Stimulated activated CD4-positive, alpha-beta T cell treated with anti-CD3 and anti-CD28 coated beads, Interleukin-1b, Interleukin-23, amount 100 ng/mL, for 1 hour (primary cell): ENCODE measurements at places on chromosomes 3 and 15.

GRCh38 chr3:6367171-6367570 is 493.7 kb upstream of the GRM7 start:
- no peak for DNase-seq

- DNase-seq: no peak
Observed at GRCh38 chr3:151315136-151315535, 1.5 kb downstream of the GPR87 start.

DNA sequence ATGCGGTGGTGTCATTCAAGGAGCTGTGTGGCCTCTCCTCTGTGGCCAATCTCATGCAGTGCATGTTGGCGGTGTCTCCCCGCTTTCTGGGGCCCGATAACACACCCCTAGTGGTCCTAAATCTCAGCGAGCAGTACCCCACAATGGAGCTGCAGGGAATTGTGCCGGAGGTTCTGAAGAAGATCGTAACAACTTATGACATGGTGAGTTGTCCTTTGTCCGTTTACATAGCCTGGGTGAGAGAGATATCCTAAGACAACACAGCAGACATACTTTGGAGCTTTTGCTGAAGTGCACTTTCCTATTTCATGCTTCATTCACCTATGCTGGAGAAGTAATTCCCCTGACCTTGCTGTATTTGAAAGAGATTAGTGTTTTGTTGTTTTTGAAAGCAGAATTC is 130.0 kb downstream of the PLCL2 start:
- DNase-seq: no peak

DNA sequence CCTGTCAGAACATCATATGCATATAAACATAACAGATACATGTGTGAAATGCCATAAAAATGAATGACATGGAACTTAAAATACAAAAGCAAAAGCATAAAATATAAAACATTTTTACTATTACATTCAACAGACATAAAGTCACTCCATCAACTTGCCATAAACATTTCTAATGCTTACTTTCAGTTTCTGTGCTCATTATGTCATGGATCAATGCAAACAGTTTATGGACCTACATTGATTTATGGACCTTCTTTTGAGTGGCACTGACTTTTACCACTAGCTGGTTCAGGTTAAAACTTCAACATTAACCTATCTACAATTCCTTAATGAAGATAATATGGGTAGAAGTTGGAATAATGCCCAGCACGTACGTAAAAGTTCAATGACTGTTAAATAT is 577.4 kb upstream of the LMCD1 start:
- DNase-seq: no peak

- DNase-seq: no peak
Observed at GRCh38 chr3:178707311-178708031, 171.2 kb downstream of the KCNMB2 start.

- DNase-seq: no peak
Observed at GRCh38 chr3:100086401-100086800, 27.9 kb downstream of the FILIP1L start.

GRCh38 chr3:132006605-132007204 is 28.1 kb downstream of the CPNE4 start:
- DNase-seq: no peak

GRCh38 chr15:41205315-41205714 is 25.2 kb downstream of the EXD1 start:
- DNase-seq: no peak

DNA sequence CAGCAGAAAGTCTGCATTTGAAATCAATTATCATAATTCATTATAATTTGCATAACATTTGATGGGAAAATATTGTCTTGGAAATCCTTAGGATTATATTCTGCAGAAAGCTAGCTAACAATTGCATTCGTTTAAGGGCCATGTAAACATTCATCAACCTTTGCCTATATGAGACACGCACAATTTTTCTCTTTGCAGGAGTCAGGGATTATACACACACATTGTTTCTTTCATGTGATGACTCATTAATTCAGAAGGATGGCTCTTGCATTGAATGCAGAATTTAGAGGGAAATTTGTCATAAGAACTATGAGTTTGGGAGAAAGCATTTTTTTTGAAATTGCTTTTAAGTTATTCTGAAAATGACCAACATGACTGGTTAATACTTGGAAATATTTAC is 844.7 kb downstream of the DIPK2A start:
- DNase-seq: no peak

GRCh38 chr3:116610124-116610523 is 99.5 kb upstream of the TUSC7 start:
- DNase-seq: no peak

DNA sequence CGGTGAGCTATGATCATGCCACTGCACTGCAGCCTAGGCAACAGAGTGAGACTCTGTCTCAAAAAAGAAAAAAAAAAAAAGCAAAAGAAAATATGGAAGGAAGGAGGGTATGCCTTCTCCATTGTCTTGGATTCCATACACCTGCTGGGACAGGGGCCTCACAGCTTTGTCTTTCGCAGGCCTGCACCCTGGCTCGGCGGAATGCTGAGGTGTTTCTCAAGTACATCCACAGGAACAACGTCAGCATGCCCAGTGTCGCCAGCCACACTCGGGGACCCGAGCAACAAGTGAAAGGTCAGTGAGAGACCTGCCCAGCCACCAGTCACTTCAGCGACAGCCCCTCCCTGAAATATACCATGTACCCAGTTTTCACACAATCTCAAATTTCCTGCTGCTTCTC is 288.5 kb upstream of the UMPS start:
- DNase-seq: no peak

DNA sequence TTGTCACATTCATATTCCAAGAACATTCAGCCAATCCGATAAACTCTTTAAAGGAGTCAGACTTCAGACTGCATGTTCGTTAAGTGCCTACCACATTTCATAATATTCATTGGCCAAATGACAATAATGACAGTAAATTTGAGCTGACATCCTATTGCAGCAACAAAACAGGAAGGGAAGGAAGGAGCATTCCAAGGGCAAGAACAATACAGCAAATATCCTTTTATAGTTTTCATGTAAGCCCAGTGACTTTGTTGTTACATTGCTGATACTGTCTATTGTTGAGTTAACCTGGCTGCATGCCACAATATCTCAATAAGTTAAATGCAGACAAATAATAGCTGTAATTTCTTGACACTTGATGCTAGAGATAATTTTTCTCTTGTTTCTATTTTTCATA is 16.4 kb upstream of the CBLB start:
- DNase-seq: no peak

DNA sequence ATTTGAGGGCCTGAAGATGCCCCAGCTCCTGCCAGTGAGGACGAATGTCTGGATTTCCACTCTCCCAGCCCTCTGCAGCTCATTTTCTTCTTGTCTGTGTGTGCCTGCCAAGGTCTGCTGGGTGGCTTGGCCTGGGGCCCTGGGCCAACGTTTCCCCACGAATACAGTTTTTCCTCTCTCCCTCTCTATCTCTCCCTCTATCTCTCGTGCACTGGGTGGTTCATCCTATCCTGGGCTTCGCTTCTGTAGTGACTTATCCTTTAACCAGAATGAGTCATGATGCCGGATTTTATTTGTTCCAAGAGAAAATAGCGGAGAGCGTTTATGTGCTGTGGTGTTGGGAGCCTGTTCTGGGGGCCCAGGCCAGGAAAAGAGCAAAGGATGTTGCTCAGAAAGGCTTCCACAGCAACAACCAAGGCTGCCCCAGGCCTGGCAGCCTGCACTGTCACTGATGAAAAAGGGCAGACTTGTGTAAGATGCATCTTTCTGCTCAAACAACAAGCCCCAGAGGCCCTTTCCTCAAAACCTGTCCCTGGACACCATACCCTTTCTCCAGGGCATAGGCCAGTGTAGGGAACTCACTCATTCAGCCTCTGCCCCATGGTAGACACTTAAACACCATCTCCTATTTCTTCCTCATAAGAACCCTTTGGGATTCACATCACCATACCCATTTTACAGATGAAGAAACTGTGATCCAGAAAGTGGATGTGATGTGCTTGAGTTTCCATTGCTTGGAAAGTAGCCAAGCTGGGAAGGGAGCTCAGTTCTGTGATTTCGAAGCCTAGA is 47.3 kb downstream of the ITGA11 start:
- DNase-seq: no peak

DNA sequence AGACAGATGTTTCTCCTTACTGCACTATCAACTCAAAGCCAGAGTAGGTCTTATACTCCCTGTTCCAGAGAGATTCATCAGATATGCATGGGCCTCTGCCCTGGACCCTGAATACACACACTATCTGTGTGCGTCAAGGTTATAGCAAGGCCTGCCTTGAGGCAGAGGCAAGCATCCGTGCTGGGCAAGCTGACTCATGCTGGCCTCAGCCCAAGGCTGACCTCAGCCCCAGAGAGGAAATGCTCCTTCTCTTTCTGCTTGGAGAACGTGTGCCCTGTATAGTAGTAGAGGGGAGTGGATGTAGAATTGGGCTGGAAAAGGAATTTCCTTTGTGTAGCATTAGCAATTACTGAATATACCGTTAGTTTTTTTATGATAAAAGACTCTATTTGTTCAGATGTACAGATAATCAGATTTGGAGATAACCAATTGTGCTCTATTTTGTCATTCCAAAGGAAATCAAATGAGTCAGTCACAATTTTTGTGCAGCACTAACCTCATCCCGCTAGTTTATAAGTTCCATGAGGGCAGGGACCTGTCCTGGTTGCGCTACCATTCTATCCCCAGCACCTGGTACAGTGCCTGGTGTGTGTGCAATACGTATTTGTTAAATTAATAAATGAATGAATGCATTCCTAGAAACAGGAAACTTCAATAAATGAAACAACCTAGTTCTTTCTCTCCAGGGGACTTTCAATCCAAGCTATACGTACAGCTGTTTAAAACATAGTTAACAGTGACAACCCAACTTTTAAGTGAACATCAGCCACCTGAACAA is 13.3 kb upstream of the PAQR9 start:
- no peak for DNase-seq

DNA sequence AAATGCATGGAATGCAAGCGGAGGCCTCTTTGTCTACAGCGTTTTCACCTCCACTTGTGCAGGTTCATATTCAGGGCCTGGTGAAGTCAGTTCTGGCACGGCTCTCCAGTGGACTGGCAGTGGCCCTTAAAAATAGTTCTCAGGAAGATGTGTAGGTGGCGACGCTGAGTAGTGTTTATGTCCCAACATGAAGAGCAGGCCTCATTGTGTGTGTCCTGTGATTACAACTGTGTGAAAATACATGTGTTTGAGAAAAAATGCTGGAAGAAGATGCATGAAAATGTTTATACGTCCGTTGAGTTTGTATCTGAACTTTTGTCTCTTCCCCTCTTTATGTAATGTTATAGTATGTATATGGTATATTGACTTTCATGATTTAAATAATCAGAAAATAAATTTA is 7.2 kb downstream of the LIPC start:
- DNase-seq: no peak

DNA sequence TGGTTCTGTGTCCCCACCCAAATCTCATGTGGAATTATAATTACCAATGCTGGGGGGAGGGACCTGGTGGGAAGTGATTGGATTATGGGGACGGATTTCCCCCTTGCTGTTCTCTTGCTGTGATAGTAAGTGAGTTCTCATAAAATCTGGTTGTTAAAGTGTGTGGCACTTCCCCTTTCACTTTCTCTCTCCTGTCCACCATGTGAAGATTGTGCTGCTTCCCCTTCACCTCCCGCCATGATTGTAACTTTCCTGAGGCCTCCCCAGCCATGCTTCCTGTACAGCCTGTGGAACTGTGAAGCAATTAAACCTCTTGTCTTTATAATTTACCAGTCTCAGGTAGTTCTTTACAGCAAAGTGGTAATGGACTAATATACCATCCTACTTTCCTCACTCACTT is 289.6 kb downstream of the EFHB start:
- DNase-seq: no peak

- no peak for DNase-seq
Observed at GRCh38 chr3:71285086-71285485, 298.4 kb downstream of the FOXP1 start.

DNA sequence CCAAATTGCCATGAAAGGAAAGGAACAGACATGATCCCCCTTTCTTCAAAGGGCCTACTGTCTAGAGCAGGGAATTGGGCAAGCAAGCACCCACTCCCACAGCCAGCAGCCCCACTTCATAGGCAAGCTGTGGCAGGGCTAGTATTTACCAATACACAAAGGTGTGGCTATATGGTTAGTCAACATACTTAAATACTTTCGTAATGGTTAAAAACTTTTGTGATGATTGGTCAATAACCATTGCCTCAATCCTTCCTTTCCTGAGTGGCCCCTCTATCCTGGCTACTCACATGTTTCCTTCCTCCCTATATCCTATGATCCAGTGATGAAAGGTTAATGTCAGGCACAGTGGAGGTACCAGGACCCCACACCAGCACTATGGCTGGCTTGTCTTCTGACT is 30.1 kb upstream of the ARL8B start:
- DNase-seq: no peak

DNA sequence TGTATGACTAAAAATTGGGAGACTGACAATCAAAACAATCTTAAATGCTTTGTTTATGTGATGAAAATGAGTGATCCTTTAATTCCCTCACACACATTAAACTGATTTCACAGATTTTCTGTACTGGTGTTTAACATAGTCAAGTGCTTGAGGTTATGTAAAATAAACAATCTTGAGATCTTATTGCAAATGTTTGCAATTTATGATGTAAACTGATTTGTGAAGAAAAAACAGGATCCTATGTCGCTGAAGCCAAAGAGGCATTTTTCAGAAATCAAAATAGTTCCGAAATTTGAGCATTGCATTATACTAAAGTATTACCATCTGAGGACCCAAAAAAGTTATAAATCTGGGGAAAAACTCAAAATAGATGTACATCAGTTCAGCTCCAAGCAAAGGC is 12.7 kb downstream of the SHOX2 start:
- no peak for DNase-seq

DNA sequence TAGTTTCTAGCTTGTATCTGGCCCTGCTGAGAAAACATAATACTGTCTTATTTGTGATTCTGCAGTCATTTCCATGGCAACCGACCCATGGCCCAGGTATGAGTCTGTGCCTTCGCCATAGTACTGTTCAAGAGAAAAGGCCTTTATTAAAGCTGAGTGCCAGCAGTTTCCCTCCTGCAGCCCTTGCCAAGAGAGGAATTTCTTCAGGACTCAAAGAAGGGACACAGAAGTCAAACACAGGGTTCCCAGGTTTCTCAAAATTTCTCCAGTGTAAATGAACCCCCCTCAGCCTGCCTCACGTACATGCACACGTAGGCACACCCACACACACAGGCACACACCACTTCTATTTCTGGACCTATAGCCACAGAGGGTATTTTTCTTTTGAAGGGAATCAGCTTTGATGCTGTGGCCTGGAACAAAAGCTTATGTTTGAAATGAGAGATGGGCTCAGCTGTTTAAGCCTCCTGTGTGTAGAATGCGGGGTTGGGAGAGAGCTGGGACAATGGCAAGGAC is 269.2 kb downstream of the PDCD6IP start:
- no peak for DNase-seq

DNA sequence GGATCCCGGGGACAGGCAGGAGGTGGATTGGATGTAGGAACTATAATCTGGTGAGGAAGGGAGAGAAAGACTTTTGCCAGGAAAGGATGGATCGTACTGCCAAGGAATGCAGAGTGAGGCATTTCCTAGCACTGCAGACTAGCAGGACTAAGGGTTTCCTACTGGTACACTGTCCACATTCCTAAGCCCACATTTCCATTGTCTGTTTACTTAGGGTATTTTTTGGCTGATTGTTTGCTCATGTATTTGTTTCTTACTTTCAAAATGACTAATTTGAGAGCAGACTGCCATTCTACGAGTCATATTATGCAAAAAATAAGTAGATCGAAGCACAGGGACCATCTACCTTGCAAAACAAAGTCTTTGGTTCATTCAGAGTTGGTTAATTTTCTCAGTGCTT is 1029.5 kb upstream of the NR2F2 start:
- no peak for DNase-seq
